ENCODE measurements at places on chromosomes 7 and 10.

GRCh38 chr7:157799076-157799685 is 462.4 kb downstream of the DNAJB6 start:
- no peak for DNase-seq

DNA sequence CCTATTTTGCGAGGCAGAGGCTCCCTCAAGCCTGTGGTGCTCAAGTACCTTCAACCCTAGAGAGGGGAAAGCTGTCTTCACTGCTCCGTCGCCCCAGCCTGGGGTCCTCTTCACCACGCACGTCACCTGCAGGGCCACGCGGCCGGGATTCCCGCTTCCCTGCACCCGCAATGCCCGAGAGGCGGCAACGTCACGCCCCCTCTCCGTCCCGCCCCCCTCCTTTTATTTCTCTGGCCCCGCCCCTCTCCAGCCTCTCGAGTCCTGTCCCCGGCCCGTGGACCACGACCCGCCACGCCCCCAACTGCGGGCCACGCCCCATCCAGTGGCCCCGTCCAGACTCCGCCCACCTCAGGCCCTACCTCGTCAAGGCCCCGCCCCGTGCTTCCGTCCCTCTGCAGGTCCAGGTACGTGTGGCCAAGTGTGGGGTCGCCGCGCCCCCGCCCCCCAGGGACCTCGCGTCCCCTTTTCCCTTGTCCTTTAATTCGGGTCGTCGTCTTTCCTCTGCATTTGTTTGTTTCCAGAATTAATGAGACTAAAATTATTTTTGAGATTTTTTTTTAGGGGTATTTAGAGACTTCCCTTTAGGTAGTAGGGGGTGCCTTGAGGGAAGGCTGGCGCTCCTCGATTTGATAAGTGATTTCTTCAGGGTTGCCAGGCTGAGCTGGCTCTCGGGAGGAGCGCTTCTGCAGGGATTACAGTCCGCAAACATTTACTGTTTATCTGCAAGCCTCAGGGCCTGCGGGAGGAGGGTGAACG is 69.8 kb upstream of the BAIAP2L1 start:
- DNase-seq, result no peak

GRCh38 chr7:27161214-27161720 is 4.1 kb downstream of the HOXA9 start:
- DNase-seq, result no peak

DNA sequence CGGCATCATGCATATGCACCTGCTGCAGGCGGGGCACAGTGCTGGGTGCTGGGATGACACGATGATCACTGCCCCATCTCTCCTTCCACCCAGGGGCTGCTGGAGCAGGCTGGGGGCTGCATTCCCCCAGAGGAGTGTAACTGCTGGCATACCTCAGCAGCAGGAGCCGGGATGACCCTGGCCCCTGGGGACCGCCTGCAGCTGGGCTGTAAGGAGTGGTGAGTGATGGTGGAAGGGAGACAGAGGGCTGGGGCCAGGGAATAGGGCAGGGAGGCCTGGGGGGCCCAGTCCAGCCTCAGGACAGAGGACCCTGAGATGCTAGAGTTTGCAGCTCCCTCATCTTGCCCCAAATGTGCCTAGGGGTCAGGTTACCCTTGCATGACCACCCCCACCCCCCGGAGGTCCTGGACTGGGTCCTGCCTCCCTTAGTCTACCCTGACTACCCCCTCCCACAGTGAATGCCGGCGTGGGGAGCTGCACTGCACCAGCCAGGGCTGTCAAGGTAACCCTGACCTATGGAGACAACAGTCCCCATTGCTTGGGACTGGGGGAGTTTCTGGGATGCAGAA is 14.5 kb upstream of the ZNF862 start:
- no peak for DNase-seq

DNA sequence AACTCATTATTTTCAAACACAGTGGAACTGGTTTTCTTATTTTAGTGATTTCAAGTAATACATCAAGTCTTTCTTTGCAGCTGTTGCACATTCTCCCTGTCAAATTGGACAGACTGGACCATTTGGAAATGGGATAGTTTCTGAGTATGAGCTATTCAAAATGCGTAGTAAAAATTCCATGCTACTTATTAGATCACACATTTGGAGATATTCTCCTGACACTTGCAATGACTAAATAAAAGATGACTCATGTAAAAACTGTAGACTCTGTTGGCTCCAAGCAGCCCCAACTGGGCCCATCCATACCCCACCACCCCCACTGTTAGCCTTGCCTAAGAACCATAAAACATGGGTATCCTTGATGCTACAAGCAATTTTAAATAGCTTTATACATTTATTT is 25.9 kb upstream of the BICC1 start:
- DNase-seq, result no peak

GRCh38 chr10:62386356-62387320 is 12.5 kb downstream of the ZNF365 start:
- peak; percentile 26 for DNase-seq

- no peak for DNase-seq
These were observed 49.0 kb upstream of the EN2 start for GRCh38 chr7:155408651-155409586.

GRCh38 chr10:44847110-44847509 is 64.0 kb upstream of the TMEM72 start:
- DNase-seq, result no peak

DNA sequence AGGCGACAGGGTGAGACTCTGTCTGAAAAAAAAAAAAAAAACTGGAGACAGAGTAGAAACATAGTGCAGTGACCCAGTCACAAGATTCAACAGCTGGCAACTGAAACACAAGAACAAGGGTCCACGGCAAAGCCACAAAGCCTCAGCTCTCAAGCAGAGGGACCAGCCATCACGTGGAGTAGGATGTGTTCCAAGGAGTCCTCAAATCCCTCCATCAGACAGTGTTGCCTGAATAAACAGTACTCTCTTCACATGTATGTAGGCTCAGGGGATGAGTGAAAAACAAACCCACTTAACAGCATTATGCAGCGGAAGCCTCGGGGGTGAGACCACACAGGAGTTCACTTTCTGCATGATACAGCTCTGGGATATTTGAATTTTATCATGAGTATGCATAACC is 62.0 kb downstream of the SLIT1 start:
- DNase-seq, result no peak

DNA sequence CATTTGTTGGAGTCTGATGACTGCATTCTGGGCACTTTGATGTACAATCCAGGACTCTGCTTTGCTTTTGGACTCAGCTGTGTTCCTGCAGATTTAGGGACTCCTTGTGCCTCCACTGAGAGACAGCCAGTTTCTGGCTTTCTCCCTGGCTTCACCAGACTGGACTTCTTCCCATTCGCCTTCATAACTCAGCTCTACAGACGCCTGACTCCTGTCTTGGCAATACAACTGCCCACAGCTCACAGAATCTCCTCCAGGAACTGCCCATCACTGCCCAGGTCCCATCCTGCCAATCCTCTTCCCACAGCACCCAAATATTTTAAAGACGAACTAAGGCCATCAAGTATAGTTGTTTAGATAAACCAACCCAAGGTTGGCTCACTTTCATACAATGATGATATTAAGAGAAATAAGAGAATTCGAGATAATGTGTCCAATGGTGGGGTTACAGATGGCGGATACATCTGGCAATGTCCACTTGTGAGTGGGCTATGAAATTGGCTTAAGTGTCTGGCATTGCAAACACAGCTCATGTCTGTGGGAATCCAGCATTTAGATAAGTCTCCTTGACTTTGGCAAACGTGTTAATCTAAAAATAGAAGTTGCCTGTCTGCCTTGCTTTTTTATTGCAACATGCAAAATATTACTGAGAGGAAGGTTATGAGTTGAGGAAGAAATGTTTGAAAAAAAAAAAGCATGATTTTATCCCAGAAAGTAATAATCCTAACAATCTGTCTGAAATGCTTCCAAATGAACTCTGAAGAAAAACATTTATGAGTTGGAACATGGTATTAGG is 95.1 kb downstream of the ITGA8 start:
- DNase-seq, result peak; percentile 53

DNA sequence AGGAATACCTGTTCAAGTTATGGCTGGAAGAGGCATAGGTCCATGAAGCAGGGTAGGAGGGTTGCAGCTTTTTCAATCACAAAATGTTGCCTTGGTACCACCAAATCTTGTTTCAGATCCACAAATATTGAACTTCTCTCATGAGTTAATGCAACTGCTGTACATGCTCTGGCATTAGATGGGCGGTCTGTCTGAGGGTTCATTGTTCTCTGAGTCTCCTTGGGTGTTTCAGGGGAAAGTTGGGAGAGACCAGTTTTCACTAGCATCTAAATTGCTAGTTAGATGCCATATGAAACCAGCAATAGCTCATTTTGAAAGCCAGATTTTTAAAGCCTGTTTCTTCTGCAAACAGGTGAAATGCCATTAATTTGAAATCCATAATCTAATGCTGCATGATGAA is 27.8 kb upstream of the ELMO1 start:
- no peak for DNase-seq

DNA sequence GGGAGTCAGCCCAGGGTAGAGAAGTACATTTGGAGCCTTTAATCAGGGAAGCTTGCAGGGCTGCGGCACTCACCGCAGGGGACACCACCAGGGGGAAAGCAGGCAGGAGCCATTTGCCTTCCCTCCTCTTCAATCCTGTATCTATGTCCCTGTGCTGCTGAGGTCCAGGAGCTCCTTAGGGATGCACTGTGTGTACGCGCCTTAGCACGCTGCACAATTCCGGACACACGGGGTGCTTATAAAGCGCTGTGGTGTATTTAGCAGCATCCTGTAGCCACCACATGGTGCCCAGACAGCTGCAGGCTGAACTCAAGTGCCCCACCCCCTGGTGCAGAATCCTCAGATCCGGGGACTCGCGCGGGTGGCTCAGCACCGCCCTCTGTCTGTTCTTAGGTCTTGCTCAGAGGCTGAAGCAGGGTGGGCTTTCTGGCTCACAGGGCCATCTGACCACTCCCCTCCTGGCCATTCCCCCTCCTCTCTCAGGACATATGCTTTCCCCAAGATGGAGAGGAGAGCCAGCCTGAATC is 421.4 kb downstream of the SDK1 start:
- no peak for DNase-seq

DNA sequence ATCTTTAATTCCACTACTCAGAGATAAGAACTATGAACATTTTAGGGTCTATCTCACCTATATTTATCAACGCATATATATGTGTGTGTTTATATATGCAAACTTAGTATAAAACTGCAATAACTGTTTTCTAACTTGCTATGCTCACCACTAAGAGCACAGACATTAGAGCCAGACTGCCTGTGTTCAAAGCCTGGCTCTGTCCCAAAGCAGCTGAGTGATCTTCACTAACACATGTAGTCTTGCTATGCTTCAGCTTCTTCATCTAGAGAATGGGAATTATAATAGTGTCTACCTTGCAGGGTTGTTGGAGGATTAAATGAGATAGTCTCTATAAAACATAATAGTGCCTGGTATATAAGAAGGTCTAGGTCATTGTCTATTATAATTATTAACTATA is 165.5 kb downstream of the MAGI2 start:
- no peak for DNase-seq

DNA sequence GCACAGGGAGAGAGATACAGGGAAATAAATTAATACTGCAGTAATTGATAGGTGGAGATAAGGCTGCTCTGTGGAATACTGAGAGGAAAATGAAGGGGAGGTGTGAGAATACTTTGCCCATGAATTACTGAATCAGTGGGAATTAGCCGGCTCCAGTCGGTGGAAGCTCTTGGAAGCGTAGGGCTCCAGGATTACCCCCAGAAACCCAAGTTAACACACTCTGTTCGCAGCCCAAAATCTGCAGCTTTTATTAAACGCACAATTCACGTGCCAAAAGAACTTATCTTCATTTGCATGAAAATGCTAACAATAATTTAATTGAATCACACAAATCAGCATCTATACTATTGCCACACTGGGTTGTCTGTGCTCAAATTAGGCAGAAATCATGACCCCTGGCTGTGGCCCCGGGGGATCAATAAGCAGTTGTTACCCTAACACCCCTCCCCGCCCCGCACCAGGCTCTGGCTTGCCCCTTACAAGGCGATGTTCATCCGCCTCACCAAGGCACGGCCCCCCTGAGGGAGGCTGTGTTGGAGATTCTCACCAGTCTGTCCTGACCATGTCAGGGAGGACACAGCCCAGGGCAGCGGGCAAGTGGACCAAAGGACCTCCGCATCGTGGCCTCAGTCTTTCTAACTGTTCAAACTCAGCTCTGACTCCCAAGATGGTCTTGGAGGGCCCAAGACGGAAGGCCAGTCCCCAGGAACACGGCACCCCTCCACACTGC is 48.4 kb upstream of the MGMT start:
- no peak for DNase-seq

DNA sequence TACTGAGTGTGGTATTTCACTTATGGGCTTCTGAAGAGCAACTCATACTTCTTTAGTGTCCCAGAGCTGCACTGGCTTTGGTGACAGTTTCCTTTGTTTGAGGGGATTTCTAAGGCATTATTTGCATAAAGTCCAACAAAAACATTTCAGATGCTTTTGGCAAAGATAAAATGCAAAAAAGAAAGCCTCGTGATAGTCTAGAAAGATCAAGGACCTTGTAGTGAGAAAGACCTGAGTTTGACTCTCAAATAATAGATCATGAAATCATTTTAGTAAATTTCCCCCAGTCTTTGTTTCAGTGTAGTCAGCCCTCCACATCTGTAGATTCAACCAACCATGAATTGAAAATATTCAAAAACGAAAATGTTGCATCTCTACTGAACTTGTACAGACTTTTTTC is 107.4 kb downstream of the EEPD1 start:
- no peak for DNase-seq

GRCh38 chr10:129405389-129405788 is 61.7 kb upstream of the MGMT start:
- DNase-seq, result no peak

DNA sequence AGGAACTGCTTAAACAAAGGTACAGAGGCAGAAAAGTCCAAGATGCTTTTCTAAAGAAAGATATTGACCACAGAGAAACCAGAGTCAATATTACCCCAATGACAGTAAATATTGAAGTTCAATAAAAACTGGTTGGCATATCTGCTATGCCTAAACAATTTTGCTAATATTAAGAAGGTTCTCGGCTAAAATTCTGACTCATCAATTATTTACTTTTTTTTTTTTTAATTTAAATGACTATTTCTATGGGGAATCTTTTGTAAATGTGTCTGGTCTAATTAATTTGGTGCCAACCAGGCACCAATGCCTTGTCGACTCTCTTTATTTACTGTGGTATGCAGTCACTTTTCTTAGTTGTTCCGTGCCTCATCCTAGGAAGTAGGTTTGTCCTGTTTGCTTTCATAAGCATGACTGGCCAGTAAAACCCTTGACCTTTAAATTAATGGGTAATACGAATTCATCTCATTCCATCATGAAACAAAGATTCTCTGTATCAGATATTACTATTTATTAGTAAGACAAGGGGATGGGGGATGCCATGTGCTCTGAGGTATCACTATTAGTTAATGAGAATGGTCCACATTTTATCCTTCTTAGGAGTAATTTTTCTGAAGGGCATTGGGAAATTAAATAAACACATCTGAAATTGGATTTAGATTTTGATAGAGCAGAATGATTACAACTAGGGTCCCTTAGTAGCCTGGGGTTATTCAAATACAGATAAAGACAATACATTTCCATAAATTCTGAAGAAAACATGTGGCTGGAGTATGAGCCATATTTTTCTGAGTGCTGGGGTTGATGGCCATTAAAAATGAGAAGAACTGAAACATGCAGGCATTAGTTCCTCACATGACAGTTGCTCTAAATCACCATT is 154.4 kb downstream of the VTI1A start:
- no peak for DNase-seq

GRCh38 chr10:93991596-93992284 is 2.0 kb upstream of the PLCE1 start:
- peak; percentile 33 for DNase-seq
